ENCODE measurements at places on chromosomes 12 and 14.

- DNase-seq = peak; percentile 46
Measured at GRCh38 chr14:89444516-89445125, 27.6 kb upstream of the FOXN3 start.

- DNase-seq = no peak
Measured at GRCh38 chr14:54622192-54622958, 55.4 kb downstream of the SAMD4A start.

DNA sequence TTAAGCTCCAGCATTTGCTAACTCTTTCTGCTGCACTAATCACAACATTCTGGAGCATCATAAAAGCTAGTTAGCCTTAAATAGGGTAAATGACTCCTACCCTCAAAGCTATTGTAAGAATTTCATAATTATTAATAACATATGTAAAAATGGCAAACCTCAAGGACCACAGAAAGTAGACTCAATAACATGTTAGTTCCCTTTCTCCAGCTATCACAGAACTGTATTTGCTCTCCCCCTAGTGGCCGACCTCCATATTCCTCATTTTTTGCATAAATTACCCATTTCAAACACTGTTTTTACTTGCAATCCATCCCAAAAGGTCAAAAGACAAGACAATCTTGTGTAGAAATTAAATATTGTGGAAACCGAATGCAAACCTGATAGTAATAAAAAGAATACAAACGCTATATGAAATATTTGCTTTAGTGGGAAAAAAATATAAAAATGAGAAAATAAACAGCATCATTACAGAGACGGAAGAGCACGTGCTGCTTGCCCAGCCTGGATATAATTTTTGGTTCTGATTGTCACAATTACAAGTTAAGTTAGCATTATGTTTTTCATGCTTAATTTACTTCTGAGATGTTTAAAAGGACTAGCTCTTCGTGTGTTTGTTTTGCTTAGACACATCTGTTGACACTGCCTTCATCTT lies 97.9 kb downstream of the RERGL start:
- peak; percentile 32 for DNase-seq

GRCh38 chr12:132547205-132547740 lies 57.3 kb downstream of the FBRSL1 start:
- DNase-seq = no peak

GRCh38 chr14:75119056-75119455 lies 7.8 kb downstream of the NEK9 start:
- DNase-seq = no peak

DNA sequence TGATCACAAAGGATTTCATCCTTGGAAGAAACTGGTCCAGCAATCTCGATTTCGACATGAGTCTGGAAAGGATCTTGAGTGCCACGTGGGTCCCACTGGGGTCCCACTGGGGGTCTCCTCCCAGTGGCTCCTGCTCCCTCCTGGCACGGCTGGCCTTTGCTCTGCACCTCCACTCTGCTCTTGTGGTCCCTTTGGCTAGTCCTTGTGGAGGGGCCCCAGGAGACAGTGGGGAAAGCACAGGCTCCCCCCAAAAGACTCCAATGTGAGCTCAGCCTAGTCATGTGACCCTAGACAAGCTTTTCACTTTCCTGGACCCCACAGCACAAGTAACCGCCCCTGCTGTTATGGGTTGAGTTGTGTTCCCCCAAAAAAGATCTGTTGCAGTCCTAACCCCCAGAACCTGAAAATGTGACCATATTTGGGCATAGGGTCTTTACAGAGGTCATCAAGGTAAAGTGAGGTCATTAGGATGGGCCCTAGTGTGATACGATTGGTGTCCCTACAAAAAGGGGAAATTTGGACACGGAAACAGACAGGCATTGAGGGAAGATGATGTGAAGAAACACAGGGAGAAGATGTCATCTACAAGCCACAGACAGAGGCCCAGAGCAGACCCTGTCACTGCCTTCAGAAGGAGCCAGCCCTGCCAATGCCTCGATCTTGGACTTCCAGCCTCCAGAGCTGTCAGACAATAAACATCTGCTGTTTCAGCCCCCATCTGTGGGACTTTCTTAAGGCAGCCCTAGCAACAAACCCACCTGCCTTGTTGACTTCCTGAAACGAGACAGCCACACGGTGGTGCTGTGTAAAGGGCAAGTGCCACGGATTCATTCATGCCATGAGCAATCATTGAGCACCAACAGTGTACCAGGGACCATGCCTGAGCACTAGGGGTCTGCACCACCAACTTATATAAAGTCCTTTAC lies 23.8 kb upstream of the PPP2R5C start:
- no peak for DNase-seq

DNA sequence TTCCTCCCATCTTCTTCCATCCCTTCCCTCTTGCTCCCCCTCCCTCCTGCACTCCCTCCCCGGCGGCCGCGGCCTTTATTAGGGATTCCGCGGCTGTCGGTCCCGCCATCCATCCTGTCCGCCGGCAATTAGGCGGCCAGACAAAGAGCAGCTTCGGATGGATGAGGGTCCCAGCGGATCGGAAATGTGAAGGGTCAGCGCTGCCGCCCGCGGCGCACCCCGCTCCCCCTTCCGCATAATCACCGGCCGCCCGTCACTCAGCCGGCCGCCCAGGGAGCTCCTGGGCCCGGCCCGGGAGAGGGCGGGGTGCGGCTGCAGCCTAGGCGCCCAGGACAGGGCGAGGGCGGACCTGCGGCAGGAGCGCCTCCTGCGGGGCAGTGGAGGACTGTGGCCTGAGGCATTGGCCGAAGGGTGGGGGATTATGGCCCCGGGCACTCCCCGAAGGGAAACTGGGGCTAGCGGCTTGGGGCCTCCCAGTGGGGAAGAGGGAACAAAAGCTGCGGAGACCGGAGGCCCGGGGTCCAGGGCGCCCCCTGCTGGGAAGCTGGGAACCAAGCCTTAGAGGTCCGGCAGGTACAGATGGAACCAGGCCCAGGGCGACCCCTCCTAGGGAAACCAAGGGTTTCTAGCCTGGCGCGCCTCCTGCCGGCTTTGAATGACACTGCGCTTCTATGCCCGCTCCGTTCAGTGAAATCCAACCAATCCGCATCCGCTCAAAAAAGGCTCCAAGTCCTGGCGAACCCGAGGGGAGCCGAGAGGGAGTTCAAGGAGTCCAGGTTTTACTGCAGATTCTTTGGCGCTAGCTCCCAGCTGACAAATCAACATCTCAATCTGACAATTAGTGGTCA lies 4.4 kb upstream of the DNAJC22 start:
- peak; percentile 39 for DNase-seq

- no peak for DNase-seq
Measured at GRCh38 chr14:68849416-68849815, 56.5 kb upstream of the ZFP36L1 start.

DNA sequence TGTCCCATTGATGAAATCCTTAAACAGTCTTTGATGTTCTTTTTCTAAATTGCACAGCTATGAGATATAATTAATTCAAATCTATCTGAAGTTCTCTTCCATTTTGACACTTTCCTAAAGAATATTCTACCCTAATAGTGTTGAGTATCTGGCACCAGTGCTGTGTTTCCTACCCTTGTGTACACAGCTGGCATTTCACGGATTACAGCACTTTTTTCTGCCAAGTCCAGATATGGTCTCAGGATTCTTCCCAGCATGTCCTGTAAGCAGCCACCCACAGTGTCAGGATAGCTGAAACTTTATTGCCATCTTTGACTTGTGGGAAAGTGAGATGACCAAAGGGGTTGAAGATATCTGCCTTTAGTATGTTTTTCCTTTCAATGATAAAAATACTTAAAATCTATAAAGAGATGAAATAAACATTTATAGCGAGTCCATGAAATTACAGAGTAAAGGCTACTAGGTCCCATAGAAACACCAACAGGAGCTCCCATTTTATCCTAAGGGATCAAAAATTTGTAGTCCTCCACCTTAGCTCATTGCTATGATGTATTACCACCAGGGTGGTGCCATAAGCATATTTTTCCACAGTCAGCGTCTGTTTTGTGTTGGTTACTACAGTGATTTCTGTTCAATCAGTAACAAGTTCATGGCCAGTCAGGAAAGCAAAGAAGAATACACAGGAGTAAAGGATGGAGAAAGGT lies 96.7 kb downstream of the TRHDE start:
- no peak for DNase-seq

DNA sequence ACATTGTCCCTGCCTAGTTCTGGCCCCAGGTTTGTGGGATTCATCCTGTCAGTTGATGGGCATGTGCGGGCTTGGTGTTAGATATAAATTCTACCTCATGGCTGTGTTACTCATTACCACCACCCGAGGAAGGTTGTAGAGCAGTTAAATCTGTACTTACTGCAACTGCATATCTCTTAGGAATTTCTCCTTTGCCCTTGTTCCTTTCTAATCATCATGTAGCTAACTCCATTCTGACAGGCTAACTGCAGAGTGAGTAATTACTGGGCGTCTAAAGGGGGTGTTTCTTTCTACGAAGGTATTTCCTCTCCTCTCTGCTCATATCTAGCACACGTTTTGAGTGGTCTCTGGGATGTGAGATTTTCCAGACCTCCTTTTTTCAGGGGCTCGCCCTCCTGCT lies 1076.7 kb downstream of the TMTC2 start:
- no peak for DNase-seq

DNA sequence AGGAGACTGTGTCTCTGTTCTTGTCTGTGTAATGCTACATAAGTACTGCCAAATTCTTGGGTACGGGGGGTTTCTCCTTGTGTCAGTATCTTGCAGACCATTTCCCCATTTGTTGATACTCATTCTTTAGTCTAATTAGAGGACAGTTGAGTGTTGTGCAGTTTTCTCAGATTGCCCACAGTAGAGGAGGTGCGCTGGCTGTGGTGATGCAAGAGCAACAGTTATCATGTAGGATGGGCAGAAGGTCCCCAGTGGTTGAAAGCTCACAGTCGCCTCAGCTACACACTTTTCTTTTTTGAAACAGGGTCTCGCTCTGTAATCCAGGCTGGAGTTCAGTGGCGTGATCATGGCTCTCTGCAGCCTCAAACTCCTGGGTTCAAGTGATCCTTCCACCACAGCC lies 37.8 kb upstream of the ATP2A2 start:
- DNase-seq = no peak

- no peak for DNase-seq
Measured at GRCh38 chr12:126346087-126346486, 1280.9 kb downstream of the AACS start.

- no peak for DNase-seq
Measured at GRCh38 chr14:51491036-51491545, 160.6 kb upstream of the FRMD6 start.

GRCh38 chr14:59417311-59417710 lies 47.9 kb downstream of the GPR135 start:
- no peak for DNase-seq

DNA sequence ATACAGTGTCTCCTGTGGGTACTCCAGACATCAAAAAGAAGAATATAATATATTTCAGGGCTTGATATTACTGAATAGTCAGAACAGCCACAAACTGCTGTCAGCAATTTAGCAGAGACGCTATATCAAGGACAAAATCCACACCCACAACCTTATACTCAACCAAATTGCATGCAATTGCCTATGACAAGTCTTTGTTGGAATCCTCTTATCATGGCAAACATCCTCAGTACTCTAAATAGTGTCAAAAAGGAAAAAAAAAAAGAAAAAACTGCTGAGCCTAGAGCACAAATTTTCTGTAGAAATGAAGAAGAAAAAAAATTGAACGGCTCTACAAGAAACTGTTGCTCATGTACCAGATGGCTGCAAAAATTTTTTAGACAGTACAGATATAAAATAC lies 485.7 kb downstream of the TMTC2 start:
- no peak for DNase-seq

- no peak for DNase-seq
Measured at GRCh38 chr12:70619471-70620152, 17.6 kb downstream of the PTPRB start.

GRCh38 chr14:23392613-23393012 lies 15.5 kb downstream of the MYH6 start:
- DNase-seq = no peak

- no peak for DNase-seq
Measured at GRCh38 chr12:48092611-48093010, 13.3 kb downstream of the SENP1 start.

- DNase-seq = no peak
Measured at GRCh38 chr14:79915406-79915805, 295.9 kb downstream of the DIO2 start.

GRCh38 chr14:26415618-26416123 lies 182.2 kb downstream of the NOVA1 start:
- no peak for DNase-seq

DNA sequence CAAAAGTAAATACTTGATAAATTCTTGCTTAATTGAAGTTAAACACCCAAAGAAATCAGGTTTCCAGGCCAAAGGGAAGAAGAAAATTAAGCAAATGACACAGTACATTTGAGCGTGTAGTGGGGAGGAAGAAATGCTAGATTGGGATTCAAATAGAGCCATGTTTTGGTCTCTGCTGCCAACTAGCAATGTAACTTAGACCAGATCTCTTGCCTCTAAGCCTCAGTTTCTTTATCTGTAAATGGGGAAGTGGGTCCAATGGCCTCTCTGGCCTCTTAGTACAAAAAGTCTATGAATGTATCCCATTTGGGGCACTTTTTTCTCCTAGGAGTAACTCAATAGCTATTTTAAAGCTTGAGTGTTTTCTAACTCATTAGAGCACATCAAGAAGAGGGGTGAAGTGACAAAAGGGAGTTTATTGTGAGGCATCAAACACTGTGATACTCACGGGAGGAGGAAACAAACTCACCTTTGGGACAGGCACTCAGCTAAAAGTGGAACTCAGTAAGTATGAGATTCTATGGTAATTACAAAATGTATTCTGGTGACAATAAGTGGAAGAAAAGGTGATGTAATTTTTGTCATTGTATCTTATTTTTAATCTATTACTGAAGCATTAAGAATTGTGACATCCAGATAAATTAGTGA lies 55.8 kb downstream of the DAD1 start:
- no peak for DNase-seq

DNA sequence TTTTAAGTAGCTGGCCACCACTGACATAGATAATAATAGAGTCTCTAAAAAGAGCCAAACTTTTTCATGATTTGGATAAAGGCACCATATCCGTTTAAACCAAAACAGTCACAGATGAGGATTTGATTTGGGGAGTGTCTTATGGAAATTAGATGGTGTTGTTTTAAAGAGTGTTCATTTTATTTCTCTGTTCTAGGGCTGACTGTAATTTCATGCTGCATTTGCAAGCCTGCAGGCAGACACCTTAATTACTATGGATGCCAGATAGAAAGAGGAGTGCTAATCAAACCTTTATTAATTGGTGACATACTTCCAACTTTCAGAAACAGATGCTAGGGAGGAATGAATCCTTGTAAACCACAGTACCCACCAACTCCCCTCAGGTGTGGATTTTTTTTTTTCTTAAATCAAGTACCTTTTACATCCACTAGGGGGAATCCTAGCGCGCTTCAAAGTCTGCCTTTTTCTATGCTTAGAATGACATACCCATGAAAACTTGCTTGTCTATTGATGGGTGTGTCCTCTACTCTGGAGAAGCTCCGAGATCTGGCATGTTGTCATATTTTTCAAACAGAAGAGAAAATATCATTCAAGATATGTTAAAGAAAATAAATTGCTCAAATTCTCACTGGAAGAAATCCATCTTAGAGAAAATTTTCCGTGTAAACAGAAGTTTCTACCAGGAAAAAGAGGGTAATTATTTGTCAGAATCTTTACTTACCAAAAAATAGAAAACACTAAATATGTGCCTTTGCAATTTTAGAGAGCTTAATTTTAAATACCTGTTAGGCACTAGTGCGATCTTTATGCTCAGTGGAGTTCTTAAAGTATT lies 14.2 kb upstream of the PLXNC1 start:
- peak; percentile 70 for DNase-seq
